ENCODE measurements at places on chromosomes 12 and 14. TPM values are rescaled to one million over a fixed set of nuclear protein-coding genes. Genes with fewer than 3 reads are reported as not detected.
A peak's percentile ranks its signal among the peaks of the same experiment; 100 is the strongest.

Gene RTN1
- 5.9 TPM for total RNA-seq

Gene COCH
- total RNA-seq, result 2.8 TPM

Gene GPR84
- not detected for total RNA-seq

Gene C1QL4
- total RNA-seq, result not detected

Gene GNB3
- 5.8 TPM for total RNA-seq

Gene MDGA2
- total RNA-seq, result 1.0 TPM

Gene CLEC4D
- total RNA-seq, result 0.31 TPM

Gene BORCS5
- 35.7 TPM for total RNA-seq

Gene SYNDIG1L
- not detected for total RNA-seq

DNA sequence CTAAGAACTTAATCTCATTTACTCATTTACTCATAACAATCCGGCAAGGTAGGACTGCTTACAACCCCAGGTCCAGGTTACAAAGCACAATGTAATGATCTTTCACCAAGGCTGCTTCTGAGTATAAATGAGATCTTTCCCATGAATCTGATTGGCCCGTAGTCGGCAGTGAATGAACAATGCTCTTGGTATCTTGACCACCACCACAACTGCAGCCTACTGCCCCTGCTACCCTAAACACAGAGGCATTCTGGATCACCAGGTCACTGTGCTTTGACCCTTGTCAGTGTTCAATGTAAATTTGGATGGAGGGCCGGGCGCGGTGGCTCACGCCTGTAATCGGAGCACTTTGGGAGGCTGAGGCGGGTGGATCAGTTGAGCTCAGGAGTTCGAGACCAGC is 15.9 kb downstream of the FAM181A start:
- no peak for DNase-seq

DNA sequence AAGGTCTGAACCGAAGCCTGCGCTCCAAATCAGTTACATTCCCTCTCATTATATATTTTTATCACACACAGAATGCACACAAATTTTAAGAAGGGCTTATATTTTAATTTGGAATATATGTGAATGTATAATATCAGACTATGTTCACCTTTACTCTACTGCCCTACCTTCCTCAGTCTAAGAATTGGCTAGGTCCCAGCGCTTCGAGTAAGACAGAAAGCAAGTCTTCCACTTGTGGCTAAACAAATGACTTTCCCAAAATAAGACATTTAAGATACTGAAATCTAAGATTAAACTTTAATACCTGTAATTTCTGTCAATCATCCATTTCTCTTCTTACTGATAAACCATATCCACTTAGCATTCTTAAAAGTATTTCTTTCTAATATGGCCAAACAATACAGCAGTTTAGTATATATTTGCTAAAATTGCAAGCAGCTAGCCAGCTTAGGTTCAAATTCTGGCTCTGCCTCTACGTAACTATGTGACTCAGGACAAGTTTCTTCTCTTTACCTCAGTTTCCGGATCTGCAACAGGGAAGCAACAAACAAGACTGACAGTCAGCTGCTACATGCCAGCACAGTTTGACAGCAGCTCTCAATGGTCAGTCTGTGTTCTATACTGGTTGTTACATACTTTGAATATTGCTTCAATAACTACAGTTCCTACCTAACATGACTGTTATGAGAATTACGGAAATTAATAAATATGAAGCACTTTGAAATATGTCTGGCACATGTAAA is 2.0 kb downstream of the INTS13 start:
- no peak for DNase-seq

- DNase-seq, result no peak
Observed at GRCh38 chr14:36478782-36479181, 41.2 kb downstream of the NKX2-1 start.

DNA sequence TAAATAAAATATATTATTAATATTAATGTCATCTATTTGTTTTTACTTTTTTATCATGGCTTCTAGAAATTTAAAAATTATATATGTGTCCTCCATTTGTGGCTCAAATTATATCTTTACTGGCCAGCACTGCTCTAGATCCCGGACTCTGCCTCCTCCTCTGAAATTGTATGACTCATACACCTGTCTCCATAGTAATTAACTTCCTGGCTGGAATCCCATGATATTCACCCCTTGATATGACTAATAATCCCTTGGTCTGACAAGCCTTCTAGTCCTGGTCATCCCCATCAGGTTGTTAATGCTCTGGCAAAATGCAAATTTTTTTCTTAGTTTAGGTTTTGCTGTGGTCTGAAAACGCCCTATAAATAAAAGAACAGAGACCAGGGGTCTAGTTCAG is 116.2 kb downstream of the BMP4 start:
- no peak for DNase-seq

- DNase-seq, result no peak
Observed at GRCh38 chr14:57714487-57714931, 151.4 kb downstream of the SLC35F4 start.

DNA sequence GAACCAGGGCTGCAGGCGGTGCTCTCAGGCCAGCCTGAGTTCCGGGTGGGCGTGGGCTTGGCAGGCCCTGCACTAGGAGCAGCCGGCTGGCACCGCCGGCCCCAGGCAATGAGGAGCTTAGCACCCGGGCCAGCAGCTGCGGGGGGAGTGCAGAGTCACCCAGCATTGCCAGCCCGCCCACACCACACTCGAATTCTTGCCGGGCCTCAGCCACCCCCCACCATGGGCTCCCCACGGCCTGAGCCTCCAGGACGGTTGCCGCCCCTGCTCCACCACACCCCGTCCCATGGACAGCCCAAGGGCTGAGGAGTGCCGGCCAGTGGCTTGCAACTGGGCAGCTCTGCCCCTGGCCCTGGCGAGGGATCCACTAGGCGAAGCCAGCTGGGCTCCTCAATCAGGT is 453.4 kb downstream of the TMTC2 start:
- DNase-seq, result no peak

GRCh38 chr12:127145929-127146789 is 1120.8 kb upstream of the TMEM132C start:
- peak; percentile 97 for DNase-seq

DNA sequence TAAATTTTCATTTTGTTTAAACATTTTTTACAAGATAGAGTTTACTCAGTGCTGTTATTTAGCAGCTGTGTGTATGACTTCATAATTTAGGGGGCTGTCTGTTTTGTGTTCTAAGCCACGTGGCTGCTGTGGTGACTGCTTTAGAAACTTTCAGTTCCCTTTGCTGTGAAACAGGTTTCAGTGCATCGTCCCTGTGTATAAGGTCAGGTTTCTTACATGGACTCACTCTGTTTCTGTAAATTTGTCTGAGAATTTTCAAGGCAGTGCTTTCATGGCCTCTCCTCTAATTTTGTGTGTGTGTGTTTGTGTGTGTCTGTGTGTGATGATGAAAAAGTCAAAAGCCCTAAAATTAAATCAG is 32.4 kb downstream of the BICD1 start:
- DNase-seq, result peak; percentile 66

DNA sequence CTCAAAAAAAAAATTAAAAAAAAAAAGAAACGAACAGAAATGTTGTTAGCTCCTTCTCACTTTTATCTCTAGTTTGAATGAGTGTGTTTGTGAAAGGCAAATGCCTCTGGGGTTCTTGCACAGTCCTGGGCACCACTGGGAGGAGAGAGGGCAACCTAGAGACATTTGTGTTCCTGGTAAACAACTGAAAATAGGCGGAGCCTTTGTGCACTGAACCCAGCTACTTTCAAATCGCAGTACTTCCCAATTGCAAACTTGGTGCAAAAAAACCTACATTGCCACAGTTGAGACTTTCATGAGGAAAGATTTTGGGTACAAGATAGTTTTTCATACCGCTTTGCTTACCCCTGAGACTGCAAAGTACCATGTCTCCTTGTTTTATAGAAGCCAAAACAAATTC is 430.0 kb downstream of the ZFP36L1 start:
- no peak for DNase-seq

DNA sequence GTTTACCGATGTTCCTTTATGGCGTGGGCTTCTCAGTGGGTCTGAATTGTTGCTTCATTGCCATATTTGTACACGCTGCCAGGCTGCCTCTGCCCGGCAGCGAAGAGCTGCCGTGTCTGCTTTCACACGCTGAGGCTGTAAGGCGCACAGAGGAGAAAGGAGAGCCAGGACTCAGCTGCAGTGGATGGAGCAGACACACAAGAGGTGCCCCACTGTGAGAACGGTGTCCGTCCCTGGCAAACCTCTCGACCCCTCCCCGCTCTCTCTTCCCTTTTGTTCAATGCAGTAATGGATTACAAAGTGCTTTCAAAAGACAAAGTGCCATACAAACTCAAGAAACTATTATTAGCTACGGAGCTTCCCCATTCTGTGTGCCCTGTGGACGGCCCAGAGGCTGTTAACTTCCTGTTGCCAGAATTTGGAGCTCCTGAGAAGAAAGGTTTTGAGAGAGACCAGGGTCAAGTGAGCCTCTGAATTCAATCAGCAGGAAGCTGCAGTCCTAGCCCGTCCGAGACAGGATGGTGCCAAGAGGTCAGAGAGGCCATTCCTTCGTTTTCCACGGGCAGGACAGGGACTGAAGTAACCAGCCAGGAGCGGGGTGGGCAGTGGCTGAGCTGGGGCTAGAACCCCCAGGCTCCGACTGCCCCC is 15.8 kb downstream of the CCND2 start:
- DNase-seq, result no peak

DNA sequence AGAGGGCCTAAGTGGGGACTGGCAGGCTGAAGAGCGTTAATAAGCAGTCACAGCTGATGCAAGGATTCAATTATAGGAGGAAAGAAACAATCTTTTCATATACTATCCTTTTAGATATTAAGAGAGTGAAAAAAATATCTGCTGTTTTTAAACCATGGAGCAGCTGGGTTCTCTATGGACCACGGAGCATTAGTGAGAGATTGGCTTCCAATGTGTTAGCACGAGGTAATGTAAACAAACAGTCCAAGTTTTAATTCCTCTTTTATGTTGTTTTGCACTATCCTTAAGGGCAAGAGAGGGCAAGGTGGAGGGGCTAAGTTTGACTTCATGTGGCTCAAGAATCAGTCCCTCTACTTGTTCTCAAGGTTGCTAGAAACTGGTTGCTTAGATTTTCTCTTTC is 30.9 kb downstream of the CDKN1B start:
- DNase-seq, result no peak

- DNase-seq, result peak; percentile 63
Observed at GRCh38 chr12:59383079-59383822, 212.6 kb upstream of the SLC16A7 start.

GRCh38 chr12:6921539-6921938 is 6.2 kb upstream of the ATN1 start:
- no peak for DNase-seq

- DNase-seq, result no peak
Observed at GRCh38 chr12:58877243-58877743, 43.0 kb downstream of the LRIG3 start.

Measured in tongue (tissue), 3 donors.